T-helper 22 cell (primary cell): ENCODE measurements at places on chromosomes 3 and 15.

- no peak for DNase-seq
Observed at GRCh38 chr3:61422945-61423673, 138.3 kb upstream of the PTPRG start.

GRCh38 chr15:77819851-77820728 lies 187.4 kb upstream of the LINGO1 start:
- no peak for DNase-seq

GRCh38 chr3:171491361-171491760 lies 31.2 kb upstream of the TNIK start:
- DNase-seq = no peak

DNA sequence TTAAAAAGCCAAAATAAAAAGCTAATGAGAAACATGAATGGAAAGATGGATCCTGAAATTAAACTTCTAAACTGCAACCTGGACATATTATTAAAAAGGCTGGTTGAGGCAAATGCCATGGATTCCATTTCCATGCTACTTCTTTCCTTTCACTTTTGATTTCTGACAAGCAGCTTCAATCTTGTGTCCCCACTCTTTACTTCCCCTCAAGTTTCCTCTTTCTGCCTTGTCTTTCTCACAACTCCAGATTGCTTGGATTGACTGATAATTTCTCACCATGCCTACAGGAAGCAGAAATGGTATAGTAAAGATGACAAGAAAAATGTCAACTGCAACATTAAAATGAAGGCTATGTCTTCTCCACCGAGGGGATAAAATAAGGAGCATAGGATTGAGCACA lies 1136.7 kb downstream of the TUSC7 start:
- no peak for DNase-seq

GRCh38 chr3:73484656-73485248 lies 140.0 kb downstream of the PDZRN3 start:
- DNase-seq = no peak

DNA sequence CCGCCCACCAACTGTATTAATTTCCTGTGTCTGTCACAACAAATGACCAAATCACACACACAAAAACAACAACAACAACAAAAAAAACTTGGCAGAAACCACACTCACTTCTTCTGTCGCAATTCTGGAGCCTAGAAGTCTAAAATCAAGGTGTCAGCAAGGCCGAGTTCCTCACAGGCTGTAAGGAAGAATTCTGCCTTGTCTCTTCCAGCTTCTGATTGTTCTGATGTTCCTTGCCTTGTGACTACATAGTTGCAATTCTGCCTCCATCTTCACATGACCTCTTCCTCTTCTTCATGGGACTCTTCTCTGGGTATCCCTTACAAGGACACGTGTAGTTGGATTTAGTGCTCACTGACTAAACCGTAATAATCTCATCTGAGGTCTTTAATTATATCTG lies 61.4 kb downstream of the IL12A start:
- DNase-seq = no peak

- no peak for DNase-seq
Observed at GRCh38 chr3:153619268-153619667, 457.2 kb downstream of the RAP2B start.

- no peak for DNase-seq
Observed at GRCh38 chr3:45765266-45765851, 31.0 kb downstream of the SLC6A20 start.

- no peak for DNase-seq
Observed at GRCh38 chr3:180646187-180646790, 33.0 kb downstream of the CCDC39 start.

DNA sequence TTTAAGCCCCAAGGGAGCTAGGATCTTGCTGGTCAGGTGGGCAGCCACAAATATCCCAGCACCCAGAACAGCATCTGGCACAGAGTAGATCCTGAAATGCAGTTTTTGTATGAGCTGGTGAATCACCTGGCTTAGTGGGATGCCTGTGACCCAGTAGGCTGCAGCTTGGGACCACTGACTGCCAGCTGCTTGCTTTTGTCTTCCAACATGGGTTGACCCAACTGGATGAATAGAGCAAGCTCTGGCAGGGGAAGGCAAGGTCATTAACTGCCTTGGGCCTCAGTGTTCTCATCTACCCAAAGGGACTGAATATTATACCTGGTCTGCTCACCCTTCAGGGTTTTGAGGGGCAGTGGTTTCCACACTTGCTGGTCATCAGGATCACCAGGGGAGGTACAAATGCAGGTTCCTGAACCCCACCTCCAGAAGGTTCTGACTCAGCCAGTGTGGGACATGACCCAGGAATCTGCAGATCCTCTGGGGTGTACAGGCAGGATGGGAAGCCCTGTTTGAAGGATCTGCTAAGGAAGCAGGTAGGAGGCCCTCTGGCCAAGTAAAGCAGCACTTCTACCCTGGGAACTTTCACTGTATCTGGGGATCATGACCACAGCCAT lies 55.4 kb downstream of the ITGA11 start:
- no peak for DNase-seq

GRCh38 chr3:49119439-49119838 lies 1.2 kb downstream of the USP19 start:
- no peak for DNase-seq

GRCh38 chr3:63774781-63775180 lies 44.3 kb upstream of the C3orf49 start:
- no peak for DNase-seq

- DNase-seq = no peak
Observed at GRCh38 chr15:70853318-70853972, 512 bp downstream of the LARP6 start.

DNA sequence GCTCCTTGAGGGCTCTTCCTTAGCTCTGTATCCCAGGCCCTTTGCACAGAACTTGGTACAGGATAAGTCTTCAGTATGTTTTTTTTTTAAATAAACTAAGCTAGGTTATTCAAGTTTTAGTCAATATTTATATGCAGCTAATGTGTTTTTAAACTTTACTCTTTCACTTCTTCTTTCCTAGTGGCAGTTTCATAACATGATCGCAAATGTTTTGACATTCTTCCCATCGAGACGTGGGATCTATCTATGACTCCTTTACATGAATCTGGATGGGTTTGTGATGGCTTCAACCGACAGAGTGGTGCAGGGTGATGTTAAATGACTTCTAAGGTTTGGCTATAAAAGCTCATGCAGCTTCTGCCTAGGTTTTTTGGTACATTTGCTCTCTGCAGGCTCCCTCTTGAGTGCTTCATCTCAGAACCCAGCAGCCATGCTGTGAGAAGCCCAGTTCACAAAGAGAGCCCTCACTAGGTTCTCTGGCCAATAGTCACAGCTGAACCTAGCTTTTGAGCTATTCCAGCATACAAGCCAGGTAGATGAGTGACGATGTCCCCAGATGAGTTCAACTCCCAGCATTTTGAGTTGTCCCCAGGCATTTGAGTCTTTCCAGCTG lies 13.5 kb upstream of the MECOM start:
- no peak for DNase-seq

DNA sequence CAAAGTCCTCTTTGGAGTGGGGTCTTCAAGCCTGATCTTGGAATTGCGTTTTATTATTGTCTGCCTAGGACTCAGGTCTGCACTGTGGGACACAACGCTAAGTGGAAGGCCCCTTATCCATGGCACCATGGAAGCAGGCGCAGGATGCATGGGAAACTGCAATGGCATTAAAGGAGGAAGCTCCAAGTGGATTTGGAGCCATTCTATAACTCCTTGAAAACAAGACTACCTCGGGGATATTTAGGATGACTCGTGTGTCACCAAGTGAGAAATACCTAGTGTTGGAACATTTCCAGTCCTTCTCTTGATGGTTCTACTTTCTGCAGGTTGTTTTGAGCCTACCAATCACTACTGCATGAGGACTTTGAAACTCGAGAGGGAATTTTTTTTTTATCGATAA lies 126.6 kb upstream of the ZBED2 start:
- no peak for DNase-seq

DNA sequence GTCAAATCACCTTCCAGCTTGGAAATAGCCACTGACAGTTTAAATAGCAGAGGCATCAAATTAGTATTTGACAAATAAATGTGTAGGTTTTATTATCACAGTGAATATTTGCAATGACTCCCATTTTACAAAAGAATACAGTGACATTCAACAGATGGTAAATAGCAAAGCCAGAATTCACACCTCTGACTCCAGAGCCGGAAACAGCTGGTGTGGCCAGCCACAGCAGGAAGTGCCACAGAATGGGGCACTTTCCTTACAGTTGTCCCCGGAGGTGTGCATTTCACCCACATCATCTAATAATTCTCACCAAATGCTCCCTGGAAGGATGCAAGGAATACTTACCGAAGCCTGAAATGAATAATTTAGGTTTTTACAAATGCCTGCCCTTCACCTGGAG lies 295.7 kb upstream of the WNT5A start:
- DNase-seq = no peak

- DNase-seq = no peak
Observed at GRCh38 chr3:27666708-27667107, 55.4 kb downstream of the EOMES start.

- DNase-seq = no peak
Observed at GRCh38 chr3:154515921-154516320, 85.9 kb upstream of the GPR149 start.

- DNase-seq = no peak
Observed at GRCh38 chr3:156885761-156886160, 59.6 kb downstream of the LEKR1 start.

GRCh38 chr3:143295201-143296080 lies 175.9 kb downstream of the CHST2 start:
- no peak for DNase-seq

- no peak for DNase-seq
Observed at GRCh38 chr3:187983484-187984124, 170.4 kb upstream of the LPP start.

DNA sequence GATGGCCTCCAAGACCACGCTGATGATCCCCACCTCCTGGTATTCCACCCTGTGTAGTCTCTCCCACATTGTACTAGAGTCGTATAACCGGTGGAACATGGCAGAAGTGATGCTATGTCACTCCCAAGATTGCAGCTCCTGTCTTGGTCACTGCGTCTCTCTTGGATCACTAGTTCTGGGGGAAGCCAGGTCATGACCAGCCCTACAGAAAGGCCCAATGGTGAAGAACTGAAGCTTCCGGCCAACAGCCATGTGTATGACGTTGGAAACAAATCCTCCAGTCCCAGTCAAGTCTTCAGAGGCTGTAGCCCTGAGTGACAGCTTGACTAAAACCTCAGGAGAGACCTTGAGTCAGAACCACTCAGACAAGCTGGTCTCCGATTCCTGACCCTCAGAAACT lies 61.9 kb upstream of the FNDC3B start:
- no peak for DNase-seq

DNA sequence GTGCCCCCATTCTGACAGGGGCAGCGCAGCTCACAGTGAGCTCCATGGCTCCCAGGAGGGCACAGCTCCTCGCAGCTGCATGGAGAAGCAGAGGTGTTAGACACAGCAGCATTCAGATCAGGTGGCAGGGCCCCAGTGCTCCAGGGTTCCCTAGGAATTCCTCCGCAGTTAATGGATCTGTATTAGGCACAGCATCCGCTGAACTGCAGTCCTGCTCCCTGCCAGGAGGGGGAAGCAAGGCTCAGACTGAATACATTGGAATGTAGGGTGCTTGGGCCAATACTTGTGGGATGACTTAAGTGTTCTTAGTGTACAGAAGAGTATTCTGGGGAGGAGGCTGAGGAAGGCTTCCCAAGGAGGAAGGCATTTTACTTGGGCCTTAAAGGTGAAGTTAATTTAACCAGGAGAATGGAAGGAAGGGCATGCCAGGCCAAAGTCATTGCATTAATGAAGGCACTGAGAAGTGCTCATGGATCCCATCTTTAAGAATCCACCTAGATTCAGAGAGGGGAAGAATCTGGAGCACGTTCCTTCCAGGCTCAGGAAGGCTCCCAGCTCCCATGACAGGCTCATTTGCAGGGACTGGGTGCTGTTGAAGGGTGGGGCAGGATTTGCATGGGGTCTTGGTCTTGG lies 111.6 kb downstream of the RAB11A start:
- no peak for DNase-seq

- no peak for DNase-seq
Observed at GRCh38 chr3:94015025-94015424, 13.4 kb downstream of the STX19 start.

DNA sequence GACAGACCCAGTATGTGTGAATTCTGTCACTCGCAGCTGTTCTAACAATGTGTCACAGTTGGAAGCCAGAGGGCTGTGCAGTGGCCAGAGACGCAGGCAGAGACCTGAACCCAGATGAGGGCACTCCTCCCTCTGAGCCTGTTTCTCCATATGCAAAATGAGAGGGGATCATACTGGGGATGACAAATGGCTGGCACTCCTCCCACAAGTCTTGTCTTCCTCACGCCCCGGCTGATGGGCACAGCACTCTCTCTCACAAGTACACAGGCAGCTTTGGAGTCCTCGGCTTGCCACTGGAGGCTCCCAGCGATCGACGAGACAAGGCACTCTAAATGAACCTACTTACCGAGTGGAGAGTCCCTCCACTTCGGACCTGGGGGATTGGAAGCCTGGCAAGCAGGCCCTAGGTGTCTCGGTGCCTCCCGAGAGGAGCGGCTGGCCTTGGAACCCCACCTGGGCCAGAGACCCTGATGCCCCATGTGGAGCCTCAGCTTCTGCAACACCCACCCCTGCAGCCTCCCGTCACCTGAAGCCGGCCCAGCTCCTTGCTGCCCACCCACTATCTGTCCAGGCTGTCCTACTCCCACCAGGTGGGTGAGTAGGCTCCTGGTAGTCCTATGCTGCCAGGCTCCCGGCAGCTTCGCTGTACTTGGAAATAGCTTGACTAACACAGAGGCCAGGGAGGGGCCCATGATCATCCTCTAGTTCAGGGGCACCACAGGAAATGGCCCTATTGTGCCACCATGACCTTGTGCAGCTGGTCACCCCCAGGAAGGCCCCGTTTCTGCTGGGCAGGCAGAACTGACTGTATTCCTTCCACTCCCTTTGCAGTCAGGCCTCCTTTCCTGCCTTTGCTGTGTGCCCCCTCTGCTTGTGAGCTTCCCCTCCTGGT lies 65.0 kb upstream of the IQSEC1 start:
- DNase-seq = no peak

DNA sequence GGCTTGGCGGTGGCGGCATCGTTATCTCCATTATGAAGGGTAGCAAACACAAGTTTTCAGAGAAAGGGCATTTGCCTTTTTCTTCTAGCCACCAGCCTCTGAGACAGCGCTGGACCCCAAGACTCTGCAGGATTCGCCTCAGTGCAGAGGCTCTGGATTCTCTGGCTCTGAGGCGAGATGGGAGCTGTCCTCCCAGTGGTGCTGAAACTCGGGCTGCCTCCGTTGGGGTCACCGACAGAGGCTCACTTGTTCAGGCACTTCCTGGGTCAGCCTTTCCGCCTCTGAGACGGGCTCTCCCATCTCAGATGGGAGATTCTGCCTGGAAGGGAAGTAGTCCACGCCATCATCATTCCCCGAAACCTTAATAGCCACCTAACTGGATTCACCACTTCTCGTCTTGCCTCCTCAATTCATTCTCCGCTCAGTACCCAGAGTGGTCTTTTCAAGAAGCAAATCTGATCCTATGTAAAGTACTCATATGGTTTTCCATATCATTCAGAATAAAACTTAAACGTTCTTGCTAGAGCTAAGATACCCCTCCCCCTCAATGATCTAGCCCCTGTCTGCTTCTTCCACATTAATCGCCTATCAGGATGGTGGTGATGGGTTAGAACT lies 76.9 kb downstream of the RHCG start:
- DNase-seq = no peak

GRCh38 chr3:109178708-109179107 lies 42.2 kb downstream of the C3orf85 start:
- DNase-seq = no peak

GRCh38 chr15:68598171-68599152 lies 19.7 kb downstream of the CORO2B start:
- no peak for DNase-seq

- no peak for DNase-seq
Observed at GRCh38 chr3:154060238-154061000, 60.8 kb upstream of the ARHGEF26 start.

GRCh38 chr15:73629798-73630429 lies 3.3 kb downstream of the NPTN start:
- no peak for DNase-seq
